ENCODE measurements at places on chromosomes 13 and 19. TPM values are rescaled to one million over a fixed set of nuclear protein-coding genes. Genes with fewer than 3 reads are reported as not detected.
A peak's percentile ranks its signal among the peaks of the same experiment; 100 is the strongest.

The DENND1C gene
- total RNA-seq, result 1.7 TPM

The ING1 gene
- 24.3 TPM for total RNA-seq

The NUMBL gene
- 28.2 TPM for total RNA-seq

The LRRC4B gene
- 8.0 TPM for total RNA-seq

The ZNF471 gene
- 11.1 TPM for total RNA-seq

The FSD1 gene
- total RNA-seq, result not detected

The MEIOSIN gene
- total RNA-seq, result not detected

The TUBB4A gene
- total RNA-seq, result 4.7 TPM

The SNAPC2 gene
- 33.8 TPM for total RNA-seq

The ZNF90 gene
- 0.66 TPM for total RNA-seq

- no peak for DNase-seq
- no peaks in the 10 kb centered on the region for H3K4me1 ChIP-seq
- H3K4me3 ChIP-seq, result no peak overlapping the region
- H3K27me3 ChIP-seq, result no peaks in the 10 kb centered on the region
Observed at GRCh38 chr13:80428349-80429096, 87.6 kb upstream of the SPRY2 start.

- H3K27ac ChIP-seq, result peak overlapping the region; percentile 68
- no peaks in the 10 kb centered on the region for H3K36me3 ChIP-seq
- H3K27me3 ChIP-seq, result no peaks in the 10 kb centered on the region
- H3K4me1 ChIP-seq, result peaks cover 22% of the 10 kb centered on the region
- no peak overlapping the region for H3K4me3 ChIP-seq
Observed at GRCh38 chr13:80469105-80469852, 128.4 kb upstream of the SPRY2 start.

DNA sequence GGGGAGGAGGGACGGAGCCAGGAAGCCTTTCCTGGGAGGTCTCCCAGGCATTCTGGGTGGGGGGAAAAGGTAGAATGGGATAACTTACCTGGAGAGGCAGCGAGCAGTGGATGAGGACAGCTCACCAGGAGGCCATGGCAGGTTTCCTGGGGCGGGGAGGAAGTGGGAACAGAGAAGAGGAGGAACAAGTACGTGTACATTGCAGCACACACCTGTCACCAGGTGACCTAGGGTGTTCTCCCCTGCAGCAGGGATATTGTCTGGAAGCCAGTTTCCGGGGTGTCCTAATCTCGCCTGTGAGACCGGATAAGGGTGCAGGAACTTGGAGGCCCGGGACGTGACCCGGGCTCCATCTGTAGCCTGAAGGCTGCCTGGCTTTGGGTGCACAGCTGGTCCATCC, at the start of gene FUT3:
TSS of gene FUT3 (minus strand) at position 148 of the 400 bp plus-strand sequence.
- no peaks in the 10 kb centered on the region for H3K4me1 ChIP-seq
- no peak for DNase-seq
- H3K27ac ChIP-seq, result no peak within 1 kb of the TSS

DNA sequence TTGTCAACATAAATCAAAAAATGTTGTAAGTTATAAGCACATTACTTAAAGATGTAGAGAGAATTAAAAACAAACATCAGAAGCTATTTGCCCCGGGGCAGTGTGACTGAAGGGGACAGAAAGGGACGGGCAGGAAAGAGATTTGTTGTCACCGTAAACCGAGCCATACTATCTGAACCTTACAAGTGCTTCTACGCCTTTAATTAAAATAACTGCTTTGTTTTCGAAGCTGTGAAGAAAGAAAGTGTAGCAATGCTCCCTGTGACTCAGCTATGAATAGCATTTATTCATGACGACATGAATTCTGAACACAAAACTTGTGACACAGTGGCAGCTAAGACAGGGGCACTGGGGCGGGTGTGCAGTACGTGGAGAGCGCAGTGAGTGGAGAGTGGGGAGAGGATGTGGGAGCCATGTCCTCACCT, 30.0 kb downstream of the ZNF787 start:
- peak overlapping the region; percentile 54 for H3K27ac ChIP-seq
- H3K36me3 ChIP-seq, result peaks cover 32% of the 10 kb centered on the region
- no peak overlapping the region for H3K4me3 ChIP-seq
- DNase-seq, result no peak
- peaks cover 38% of the 10 kb centered on the region for H3K4me1 ChIP-seq
- no peaks in the 10 kb centered on the region for H3K27me3 ChIP-seq

- H3K4me1 ChIP-seq, result peaks cover 22% of the 10 kb centered on the region
- H3K27me3 ChIP-seq, result no peaks in the 10 kb centered on the region
- no peak for DNase-seq
- H3K36me3 ChIP-seq, result peaks cover 42% of the 10 kb centered on the region
- no peak overlapping the region for H3K4me3 ChIP-seq
Observed at GRCh38 chr19:11555246-11555645, 3.8 kb downstream of the ELOF1 start.

- no peak overlapping the region for H3K27ac ChIP-seq
- H3K4me1 ChIP-seq, result no peaks in the 10 kb centered on the region
- H3K4me3 ChIP-seq, result no peak overlapping the region
Observed at GRCh38 chr19:38990949-38991697, 15.6 kb upstream of the FBXO17 start.

- H3K4me1 ChIP-seq, result peaks cover 35% of the 10 kb centered on the region
- H3K36me3 ChIP-seq, result no peaks in the 10 kb centered on the region
- peak overlapping the region; percentile 38 for H3K27ac ChIP-seq
- no peaks in the 10 kb centered on the region for H3K27me3 ChIP-seq
- H3K4me3 ChIP-seq, result no peak overlapping the region
Observed at GRCh38 chr19:17347361-17347760, 10.0 kb downstream of the GTPBP3 start.

- no peak for DNase-seq
- H3K27ac ChIP-seq, result no peak overlapping the region
- no peaks in the 10 kb centered on the region for H3K4me1 ChIP-seq
- H3K27me3 ChIP-seq, result no peaks in the 10 kb centered on the region
Observed at GRCh38 chr13:35833608-35834275, 297.4 kb downstream of the DCLK1 start.

DNA sequence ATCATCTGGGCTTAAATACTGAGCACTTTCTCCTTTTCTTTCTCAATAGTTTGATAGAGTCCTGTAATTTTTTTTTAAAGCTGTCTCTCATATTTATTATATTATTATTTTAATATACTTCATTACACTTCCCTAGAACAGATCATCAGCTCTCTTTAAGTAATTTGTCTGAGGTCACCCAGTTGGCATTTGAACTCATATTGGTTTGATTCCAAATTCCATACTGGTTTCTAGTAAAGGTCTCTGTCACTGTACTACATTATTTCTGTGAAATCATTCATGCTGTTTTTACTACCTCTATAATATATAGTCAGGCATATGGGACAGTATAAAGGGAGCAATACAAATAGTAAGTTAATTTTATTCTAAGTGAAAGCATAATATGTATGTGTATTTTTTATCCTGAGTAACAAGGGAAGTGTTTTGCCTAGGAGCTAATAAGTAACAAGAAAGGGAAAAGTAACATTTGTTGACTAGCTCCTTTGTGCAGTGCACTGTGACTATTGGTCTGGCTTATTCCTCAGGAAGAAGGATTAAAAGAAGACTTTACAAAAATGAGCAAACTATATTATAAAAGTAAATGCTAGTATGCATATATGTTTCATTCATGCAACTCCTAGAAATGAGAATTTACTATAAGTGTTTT, 14.3 kb downstream of the LPAR6 start:
- no peak for DNase-seq
- H3K4me3 ChIP-seq, result no peak overlapping the region
- no peaks in the 10 kb centered on the region for H3K27me3 ChIP-seq
- peak overlapping the region; percentile 20 for H3K27ac ChIP-seq
- H3K36me3 ChIP-seq, result peaks cover 16% of the 10 kb centered on the region

DNA sequence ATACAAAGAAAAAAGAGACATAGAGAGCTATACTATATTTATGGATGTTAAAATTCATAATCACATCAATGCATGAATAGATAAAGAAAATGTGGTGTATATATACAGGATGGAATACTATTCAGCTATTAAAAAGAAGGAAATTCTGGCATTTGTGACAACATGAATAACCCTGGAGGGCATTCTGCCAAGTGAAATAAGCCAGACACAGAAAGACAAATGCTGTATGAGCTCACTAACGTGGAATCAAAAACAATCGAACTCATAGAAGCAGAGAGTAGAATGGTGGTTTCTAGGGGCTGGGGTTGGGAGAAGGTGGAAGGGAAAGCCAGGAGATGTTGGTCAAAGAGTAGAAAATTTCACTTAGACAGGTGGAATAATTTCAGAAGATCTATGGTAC, 24.0 kb downstream of the UTP14C start:
- H3K36me3 ChIP-seq, result no peaks in the 10 kb centered on the region
- no peak for DNase-seq
- H3K4me3 ChIP-seq, result no peak overlapping the region

DNA sequence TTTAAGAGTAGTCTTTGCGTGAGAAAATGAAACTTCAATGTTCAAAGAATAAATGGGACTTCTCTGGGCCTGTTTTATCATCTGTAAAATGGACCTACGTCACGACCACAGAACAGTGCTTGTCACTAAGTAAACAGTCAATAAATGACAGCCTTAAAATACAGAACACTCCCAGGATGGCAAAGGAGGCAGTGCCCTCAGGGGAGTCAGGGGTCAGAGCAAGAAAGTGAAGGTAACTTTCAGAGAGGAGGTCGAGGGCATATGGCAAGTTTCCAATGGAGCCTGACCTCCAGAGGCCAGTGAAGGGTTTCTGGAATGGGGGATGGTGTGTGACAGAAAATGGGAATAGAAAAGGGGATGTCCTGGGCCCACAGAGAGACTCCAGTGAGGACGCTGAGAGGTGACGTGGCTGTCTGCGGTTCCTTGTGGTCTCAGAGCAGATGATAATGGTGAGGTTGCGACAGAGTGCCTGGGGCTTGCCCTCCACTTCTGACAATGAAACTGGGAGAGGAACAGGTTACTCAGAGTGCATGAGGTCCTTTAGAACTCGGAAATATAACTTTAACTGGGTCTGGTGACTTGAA, 91.8 kb downstream of the UBL3 start:
- no peak for DNase-seq
- H3K36me3 ChIP-seq, result no peaks in the 10 kb centered on the region
